IPS DF 19.7 (cell line): ENCODE measurements at places on chromosomes 12 and 14.

GRCh38 chr14:68458840-68459469 is 333.9 kb downstream of the ZFP36L1 start:
- DNase-seq, result no peak

- no peak for DNase-seq
These were observed 181.7 kb downstream of the ADAMTS20 start for GRCh38 chr12:43370263-43370662.

DNA sequence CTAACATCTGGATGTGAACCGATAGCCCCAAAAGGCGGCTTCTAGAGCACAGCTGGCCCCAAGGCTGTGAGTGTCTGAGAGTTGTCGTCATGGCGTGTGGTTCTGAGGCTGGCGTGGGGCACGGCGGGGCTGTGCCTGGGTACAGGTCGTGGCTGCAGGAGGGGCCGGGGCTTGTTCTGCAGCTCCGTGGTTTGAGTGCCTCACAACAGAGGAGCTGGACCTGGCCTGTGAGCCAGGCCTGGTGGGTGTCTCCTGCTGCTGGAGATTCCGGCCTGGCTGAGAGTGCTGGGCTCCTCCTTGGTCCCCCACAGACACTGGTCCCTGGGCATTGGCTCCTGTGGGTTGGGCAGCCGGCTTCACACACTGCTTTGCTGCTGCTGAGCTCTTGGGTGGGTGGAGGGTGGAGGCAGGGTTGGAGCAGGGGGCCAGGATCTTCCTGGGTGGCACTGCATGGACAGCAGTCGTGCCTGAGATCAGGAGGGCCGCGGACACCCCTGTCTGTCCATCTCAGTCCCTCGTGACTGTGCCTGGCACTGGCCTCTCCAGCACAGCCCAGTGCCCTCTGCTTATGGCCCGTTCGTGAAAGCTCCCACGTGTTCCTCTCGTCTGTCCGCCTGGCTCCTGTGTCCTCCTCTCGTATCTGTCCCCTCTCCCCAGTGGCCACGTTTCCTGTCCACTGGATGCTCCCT is 31.8 kb upstream of the TEX22 start:
- DNase-seq, result no peak

GRCh38 chr14:103735022-103735421 is 19.4 kb downstream of the ZFYVE21 start:
- no peak for DNase-seq

GRCh38 chr14:24713404-24713803 is 79.4 kb upstream of the GZMB start:
- DNase-seq, result no peak

- no peak for DNase-seq
These were observed at the start of gene ESR2 for GRCh38 chr14:64293976-64294671. TSS of gene ESR2 (minus strand) at chr14:64294371. CDS start at chr14:64282985, 11,386 bp downstream.

DNA sequence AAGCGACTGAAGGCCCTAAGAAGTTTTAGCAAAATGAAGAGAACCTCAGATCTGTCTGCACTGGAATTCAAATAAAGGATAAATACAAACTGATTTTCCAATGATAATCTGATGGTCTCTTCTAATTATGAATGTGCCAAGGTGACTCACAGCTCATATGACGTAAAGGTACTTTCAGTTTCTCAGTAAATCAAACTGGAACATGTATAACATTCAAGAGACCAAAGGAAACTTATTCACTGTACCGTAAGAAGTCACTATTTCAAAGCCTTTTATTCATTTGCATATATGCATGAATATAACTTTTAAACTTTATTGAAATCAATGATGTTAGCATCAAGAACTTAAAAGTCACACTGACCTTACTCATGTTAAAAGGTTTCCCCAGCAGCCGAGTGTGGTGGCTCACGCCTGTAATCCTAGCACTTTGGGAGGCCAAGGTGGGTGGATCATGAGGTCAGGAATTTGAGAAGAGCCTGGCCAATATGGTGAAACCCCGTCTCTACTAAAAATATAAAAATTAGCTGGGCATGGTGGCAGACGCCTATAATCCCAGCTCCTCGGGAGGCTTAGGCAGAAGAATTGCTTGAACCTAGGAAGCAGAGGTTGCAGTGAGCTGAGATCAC is 52.2 kb downstream of the ATXN2 start:
- no peak for DNase-seq

GRCh38 chr12:54378796-54379397 is 5.6 kb downstream of the ZNF385A start:
- no peak for DNase-seq

- peak; percentile 23 for DNase-seq
These were observed 1324.0 kb upstream of the USP15 start for GRCh38 chr12:60935981-60936761.

DNA sequence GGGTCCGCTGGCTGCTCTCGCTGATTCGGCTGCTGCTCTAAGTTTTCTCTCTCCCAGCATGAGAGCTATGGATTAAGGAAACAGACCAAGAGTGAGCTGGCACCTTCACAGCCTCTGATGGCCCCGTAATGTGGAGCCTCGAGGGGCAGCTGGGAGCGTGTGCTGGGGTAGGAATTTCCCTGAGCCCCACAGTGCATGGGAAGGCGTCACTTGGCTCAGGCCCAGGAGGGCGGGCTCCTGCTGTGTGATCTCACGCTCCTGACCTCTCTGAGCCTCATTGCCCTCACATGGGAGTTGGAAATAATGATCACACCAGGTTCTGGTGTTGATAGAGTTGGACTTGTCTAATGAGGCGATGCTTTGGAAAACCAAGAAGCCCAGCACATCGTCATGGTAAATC is 238.6 kb upstream of the CRY1 start:
- no peak for DNase-seq

GRCh38 chr14:69648480-69649451 is 37.4 kb downstream of the SUSD6 start:
- no peak for DNase-seq

DNA sequence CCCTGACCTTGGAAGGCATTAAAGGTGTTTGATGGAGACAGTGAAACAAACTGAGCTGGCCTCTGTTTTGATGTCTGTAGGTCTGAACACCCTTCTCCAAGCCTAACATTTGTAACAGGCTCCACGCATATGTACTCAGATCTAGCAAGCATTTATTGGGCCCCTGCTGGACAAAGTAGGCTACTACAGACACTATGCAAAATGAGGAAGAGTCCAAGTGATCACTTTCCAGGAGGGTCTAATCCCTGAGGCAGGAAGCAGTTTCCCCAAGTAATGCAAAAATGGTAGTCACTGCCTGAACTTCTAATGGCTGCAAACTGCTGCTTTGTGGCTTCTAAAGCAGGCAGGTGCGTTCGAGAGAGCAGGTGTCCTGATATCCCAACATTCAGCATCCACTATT is 405.8 kb downstream of the MED13L start:
- DNase-seq, result peak; percentile 63

DNA sequence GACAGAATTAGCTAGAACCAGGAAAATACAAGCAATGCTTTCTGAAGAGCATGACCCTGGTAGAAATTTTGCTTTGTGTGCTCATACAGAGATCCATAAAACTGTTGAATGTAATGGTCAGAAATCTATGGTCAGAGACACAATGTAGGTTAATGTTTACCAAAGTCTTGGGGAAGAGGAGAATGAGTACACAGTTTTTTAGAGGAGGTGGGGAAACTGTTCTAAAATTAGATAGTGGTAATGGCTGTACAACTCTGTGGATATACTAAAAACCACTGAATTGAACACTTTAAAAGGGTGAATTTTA is 109.5 kb upstream of the ARHGAP5 start:
- no peak for DNase-seq

- DNase-seq, result no peak
These were observed 146.2 kb upstream of the SLC38A2 start for GRCh38 chr12:46518729-46519128.

- no peak for DNase-seq
These were observed 11.8 kb upstream of the GPR132 start for GRCh38 chr14:105076805-105077648.

- DNase-seq, result no peak
These were observed 69.7 kb upstream of the DHRS4 start for GRCh38 chr14:23883684-23884540.

DNA sequence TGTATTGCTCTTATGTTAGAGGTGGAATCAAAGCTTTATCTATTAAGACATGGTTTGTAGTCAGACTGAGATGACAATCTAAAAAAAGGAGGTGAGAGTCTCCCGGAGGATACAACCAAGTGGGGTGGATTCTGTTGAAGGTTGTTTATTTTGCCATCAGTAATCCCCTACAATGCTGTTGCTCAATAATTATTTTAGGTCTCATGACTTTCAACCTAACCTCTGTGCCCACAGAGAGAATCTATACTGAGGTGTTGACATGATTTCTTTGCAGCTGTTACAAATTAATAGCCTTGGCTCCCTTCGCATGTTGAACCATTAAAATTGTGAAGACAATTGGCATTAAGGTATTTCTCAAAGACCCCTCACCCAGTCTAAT is 28.7 kb upstream of the FOS start:
- DNase-seq, result no peak

- no peak for DNase-seq
These were observed 310.4 kb downstream of the KCNH5 start for GRCh38 chr14:62734831-62735230.
